ENCODE measurements at places on chromosomes 2 and 18.
A peak's percentile ranks its signal among the peaks of the same experiment; 100 is the strongest.

DNA sequence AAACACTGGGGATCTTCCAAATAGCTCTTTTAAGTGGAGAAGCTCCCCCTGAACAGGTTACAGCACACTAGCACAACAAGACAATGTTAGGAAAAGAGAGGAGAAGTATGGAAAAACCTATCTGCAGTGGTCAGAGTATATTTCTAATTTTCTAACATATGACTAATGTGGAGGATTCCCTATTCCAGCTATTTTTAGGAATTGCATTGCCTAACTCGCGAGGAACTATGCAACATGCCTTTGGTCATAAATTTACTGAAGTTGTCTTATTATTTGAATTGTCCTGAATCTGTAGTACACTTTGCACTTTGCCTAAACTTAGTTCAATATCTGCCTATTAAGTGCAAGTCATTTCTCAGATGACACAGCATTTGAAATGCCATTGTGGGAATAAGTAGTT lies 381.4 kb downstream of the CCDC85A start:
- H3K4me3 ChIP-seq: no peak overlapping the region
- no peaks in the 10 kb centered on the region for H3K4me1 ChIP-seq
- no peak for DNase-seq
- no peak overlapping the region for H3K27ac ChIP-seq

GRCh38 chr2:212423089-212423488 lies 115.5 kb downstream of the ERBB4 start:
- no peaks in the 10 kb centered on the region for H3K4me1 ChIP-seq
- no peak overlapping the region for H3K27ac ChIP-seq
- H3K36me3 ChIP-seq: no peaks in the 10 kb centered on the region
- DNase-seq: no peak

DNA sequence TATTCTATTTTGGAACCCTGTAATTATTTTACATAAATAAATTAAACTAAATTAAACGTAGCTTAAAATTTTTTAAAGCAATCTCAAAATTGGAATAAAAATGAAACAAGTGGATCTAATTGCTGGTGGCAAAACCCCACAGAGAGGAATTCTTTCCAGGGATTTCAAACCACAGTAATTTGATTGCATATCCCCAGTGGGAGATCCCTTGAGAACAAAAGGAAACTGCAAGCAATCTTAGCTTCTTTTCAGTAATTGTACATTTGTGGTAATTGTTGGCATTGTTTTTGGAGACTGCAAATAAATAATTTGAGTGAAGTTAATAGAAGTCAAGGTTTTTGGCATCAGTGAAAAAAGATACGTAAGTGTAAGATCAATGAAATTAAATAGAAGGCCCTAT lies 58.7 kb upstream of the MYCN start:
- no peak overlapping the region for H3K27ac ChIP-seq
- H3K4me1 ChIP-seq: 0 out of 2 replicates have a peak, but pooled peaks cover under 1% of the 10 kb centered on the region
- H3K4me3 ChIP-seq: no peak overlapping the region
- H3K36me3 ChIP-seq: no peaks in the 10 kb centered on the region

DNA sequence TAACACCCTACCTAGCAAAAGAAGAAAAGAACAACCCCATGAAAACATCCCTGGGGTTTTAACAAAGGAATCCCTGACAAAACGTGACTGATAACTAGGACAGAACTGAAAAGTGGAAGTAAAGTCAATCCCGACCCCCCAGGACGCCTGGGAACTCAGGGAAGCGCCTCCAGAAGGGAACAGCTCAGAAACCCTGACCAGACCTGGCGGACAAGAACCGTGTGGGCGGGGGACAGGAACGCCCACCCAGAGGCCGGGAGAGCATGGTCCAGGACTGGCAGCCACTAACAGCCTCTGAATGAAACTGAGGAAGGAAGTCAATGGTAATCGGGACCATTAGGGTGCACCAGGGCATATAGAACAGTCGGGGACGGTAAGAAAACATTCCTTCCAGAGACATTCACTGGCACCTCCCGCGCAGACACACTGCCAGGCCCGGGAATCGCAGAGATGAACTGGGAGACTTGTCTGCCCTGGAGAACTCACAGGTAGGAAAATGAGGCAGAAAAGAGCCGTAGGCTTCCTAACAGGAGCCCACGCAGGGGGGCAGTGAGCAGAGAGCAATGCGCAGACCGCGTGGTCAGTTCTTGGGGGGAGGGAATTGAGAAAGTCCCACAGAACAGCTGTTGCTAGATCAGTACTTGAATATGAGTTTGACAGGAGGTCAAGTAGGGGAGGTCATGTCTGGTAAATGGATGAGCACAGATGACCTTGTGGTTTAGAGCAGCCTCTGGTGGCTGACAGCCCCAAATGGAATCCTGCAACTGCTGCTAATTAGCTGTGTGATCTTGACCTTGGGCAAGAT lies 1.3 kb upstream of the TBC1D8 start:
- H3K4me1 ChIP-seq: peaks cover 50% of the 10 kb centered on the region
- H3K4me3 ChIP-seq: peak overlapping the region; percentile 68
- H3K27me3 ChIP-seq: no peaks in the 10 kb centered on the region
- H3K36me3 ChIP-seq: no peaks in the 10 kb centered on the region

DNA sequence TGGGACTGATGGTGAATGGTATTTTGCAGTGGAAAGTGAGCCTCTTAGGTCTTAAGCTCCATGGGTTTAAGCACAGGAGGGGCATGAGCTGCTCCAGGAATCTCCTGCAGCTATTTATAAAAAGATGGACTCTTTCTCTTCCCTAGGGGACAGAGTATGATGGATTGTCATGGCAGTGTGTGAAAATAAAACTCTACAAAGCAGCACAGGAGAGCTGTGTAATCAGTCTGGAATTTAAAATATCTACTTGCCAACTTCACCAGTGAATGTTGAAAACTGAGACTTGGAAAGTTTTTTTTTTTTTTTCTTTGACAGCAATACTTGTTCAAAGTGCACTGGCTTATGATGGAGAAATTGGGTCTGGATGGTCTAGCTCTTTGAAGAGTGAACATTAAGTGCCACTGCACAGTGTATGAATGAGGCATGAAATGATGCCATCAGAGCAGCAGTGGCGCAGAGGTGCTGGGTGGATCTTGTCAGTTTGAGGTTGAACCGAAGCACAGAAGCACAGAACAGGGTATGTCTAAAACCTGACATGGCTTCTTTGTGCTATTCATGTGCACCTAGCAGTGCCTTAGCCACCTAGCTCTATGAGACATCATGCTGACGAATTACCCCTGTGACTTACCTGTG lies 245.4 kb downstream of the PTPRM start:
- H3K4me3 ChIP-seq: no peak overlapping the region
- H3K27me3 ChIP-seq: no peaks in the 10 kb centered on the region
- peak; percentile 80 for DNase-seq
- H3K36me3 ChIP-seq: no peaks in the 10 kb centered on the region
- H3K27ac ChIP-seq: peak overlapping the region; percentile 52
- H3K4me1 ChIP-seq: peaks cover 24% of the 10 kb centered on the region

DNA sequence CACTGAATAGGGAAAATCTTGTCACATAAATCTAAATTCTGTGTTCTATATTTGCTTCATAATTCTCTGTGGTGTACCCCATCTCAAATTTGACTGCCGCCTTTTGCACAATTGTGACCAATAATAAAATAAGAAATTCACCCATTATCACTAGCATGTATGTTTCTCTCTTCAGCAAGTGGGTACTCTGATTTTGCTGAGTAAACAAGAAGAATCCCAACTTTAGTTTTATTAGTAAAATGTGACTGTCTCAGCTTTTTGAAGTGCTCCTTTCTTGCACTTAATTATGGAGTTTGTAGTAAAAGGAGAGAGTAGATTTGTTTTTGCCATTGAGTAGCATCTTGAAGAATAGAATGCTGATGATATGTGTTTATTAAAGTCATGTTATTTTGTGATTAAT lies 16.1 kb downstream of the ITPRID2 start:
- peaks cover 60% of the 10 kb centered on the region for H3K4me1 ChIP-seq
- no peaks in the 10 kb centered on the region for H3K27me3 ChIP-seq
- no peak overlapping the region for H3K27ac ChIP-seq
- H3K36me3 ChIP-seq: peaks cover 6% of the 10 kb centered on the region
- no peak overlapping the region for H3K4me3 ChIP-seq

DNA sequence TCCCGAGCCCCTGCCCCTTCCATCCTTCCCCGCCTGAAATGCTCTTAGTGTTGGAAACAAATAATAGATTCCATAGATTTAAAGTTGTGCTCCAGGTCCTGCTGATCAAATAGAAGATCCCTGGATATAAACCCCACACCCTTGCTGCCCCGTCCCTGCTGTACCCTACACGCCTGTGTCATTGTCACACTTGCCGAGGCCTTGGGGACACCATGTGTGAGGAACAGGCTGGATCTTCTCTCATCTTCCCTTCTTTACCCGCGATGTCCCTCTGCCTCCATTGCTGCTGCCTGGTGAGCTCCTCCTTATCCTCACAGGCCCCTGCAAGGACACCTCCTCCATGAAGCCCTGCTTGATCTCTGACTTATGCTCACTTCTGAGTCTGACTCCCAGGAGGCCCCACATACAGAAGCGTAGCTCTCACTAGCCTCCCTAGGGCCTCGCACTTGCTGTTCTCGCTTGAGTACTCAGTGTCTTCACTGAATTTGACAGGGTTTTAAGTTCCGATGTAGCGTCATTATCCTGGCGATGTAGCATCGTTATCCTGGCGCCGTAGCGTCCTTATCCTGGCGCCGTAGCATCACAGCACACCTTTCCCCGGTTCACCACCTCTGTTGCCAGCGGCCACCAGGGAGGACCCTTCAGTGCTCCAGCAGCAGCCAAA lies 221.9 kb downstream of the NDUFA10 start:
- H3K36me3 ChIP-seq: no peaks in the 10 kb centered on the region
- DNase-seq: no peak
- no peak overlapping the region for H3K27ac ChIP-seq
- H3K4me1 ChIP-seq: no peaks in the 10 kb centered on the region

- peaks cover 19% of the 10 kb centered on the region for H3K27me3 ChIP-seq
- H3K27ac ChIP-seq: no peak overlapping the region
- H3K36me3 ChIP-seq: no peaks in the 10 kb centered on the region
- H3K4me1 ChIP-seq: peaks cover 13% of the 10 kb centered on the region
Observed at GRCh38 chr2:88177556-88177955, 7.4 kb downstream of the THNSL2 start.

DNA sequence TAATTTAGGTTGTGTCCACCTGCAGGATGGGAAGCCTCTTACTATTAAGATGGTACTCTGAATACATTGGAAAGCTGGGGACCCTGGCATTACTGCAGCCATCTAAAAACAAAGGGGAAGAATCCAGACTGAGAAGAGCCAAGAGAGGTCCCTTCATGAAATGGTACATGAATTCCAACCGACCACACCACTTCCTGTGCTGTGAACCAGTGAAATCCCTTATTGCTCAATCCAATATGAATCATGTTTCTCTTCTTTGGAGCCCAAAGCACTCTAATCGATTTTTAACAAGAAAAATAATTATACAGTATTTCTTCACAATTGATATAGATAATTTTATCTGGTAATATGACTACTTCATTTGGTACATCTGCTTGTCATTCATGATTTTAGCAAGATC lies 479.7 kb upstream of the RAB6C start:
- H3K4me1 ChIP-seq: no peaks in the 10 kb centered on the region
- DNase-seq: no peak
- H3K36me3 ChIP-seq: no peaks in the 10 kb centered on the region
- no peaks in the 10 kb centered on the region for H3K27me3 ChIP-seq
- H3K4me3 ChIP-seq: no peak overlapping the region

DNA sequence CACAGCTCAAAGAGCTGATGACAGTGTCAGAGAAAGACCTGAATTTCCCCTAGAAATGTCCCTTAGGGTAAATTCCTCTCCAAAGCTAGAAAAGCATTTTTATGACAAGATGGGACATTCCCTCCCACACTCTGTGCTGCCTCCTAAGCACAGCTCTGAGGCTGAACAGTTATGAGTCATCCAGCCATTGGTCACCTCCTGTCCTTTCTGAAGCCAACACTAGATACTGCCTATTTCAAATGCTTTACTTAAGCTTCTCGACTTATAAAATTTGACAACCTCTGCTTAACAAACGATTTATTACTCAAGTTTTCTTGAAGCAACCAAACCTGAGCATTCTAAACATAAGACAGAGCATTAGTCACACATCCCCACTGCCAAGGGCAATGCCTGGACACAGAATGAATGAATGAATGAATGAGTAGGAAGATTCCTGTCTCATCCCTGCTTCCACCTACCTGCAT lies 35.4 kb downstream of the B4GALT6 start:
- no peak overlapping the region for H3K27ac ChIP-seq
- no peak overlapping the region for H3K4me3 ChIP-seq
- DNase-seq: peak; percentile 13
- peaks cover 35% of the 10 kb centered on the region for H3K4me1 ChIP-seq
- no peaks in the 10 kb centered on the region for H3K36me3 ChIP-seq

DNA sequence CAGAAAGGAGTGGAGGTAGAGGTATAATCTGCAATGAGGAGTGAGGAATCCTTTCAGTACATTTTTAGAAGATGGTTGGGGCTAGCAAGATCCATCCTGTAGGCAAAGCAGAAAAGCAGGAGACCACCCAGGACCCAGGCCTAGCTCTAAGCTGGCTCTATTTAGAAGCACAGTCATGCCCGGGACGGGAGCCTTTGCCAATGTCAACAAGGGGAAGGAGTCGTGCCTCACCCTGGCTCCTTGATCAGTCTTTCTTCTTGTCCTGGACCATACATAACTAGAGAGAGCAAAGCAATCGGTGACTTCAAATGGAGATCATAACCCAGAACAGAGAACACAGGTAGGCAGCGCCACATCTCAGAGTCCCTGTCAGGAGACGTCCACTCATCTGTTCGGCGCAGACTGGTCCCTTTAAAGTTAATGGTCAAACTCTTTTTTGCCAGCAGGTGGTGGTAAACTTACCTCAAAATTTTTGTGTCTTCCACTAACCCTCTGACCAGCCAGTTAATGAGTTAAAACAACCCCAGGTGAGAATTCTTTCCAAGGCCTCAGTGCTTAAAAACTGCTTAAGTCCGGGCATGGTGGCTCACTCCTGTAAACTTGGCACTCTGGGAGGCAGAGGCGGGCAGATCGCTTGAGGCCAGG lies 8.0 kb downstream of the MC5R start:
- H3K4me3 ChIP-seq: no peak overlapping the region
- H3K36me3 ChIP-seq: no peaks in the 10 kb centered on the region
- H3K27ac ChIP-seq: no peak overlapping the region
- H3K27me3 ChIP-seq: no peaks in the 10 kb centered on the region

- H3K4me3 ChIP-seq: no peak overlapping the region
- no peaks in the 10 kb centered on the region for H3K36me3 ChIP-seq
- DNase-seq: no peak
- H3K27ac ChIP-seq: no peak overlapping the region
- peaks cover 20% of the 10 kb centered on the region for H3K4me1 ChIP-seq
Observed at GRCh38 chr2:205034034-205034433, 488.8 kb downstream of the PARD3B start.

GRCh38 chr18:70015127-70015526 lies 67.5 kb upstream of the CD226 start:
- DNase-seq: no peak
- no peak overlapping the region for H3K4me3 ChIP-seq
- H3K27me3 ChIP-seq: no peaks in the 10 kb centered on the region
- no peak overlapping the region for H3K27ac ChIP-seq
- peaks cover 10% of the 10 kb centered on the region for H3K36me3 ChIP-seq
- H3K4me1 ChIP-seq: no peaks in the 10 kb centered on the region

Measured in HepG2 (cell line).